ENCODE measurements at places on chromosomes 4 and X.

DNA sequence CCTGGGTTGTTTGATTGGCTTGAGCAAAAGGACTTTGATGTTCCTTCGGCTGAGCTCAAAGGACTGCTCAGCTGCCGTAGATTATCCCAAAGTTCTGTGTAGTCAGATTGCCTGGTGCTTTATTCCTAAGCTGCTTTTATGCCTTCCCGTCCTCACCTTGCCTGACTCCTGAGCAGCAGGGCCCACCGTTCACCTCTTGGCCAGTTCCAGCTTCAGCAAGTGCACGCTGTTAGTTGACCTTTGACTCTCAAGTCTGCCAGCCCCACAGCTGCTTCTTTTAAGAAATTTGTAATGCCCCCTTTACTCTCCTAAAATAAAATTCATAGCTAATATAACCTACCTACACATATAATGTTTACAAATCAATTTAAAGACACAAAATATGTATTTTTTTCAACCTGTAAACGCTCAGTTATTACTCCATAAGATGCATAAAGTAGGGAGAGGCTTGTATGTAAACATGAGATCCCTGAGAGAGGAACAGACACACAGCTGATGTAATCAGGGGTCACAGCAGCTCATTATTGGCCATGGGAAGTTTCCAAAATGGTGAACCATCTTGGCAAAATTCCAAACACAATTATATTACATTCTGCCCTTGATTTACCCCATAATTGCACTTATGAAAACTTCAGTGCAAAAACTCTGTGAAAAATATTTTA, 28.6 kb downstream of the UCHL1 start:
- no peak for DNase-seq

DNA sequence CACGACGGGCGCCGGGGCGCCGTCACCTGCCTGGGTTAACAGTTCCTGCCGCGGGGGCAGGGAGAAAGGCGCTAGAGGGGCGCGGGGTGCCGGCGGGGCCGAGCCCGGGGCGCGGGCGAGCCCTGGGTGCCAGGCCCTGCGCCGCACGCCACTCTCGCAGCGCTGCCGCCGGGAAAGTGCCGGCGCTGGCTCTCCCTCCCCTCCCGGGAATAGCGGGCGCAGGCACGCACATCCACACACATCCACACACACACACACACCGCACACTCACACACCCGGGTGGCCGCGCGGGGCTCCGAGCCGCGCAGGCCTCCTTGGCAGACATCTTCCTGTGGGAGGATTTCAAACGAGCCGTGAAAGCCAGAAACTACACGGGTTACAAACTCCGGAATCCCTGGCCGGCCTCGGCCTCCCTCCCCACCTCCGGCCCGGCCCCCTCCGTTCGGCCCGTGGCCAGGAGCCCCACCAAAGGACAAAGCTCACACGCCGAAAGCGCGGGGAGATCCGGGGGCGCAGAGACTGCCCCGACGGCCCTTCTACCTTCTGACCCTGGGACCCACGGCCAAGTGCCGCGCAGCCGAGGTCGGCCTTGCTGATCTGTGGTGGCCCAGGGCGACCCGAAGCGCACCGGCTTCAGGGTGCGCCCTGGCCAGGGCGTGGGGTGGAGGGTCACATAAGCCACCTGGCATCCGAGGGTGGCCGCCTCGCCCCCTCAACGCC, 92.3 kb downstream of the BCOR start:
- DNase-seq, result no peak

- no peak for DNase-seq
Measured at GRCh38 chr4:5809216-5809776, 83.6 kb downstream of the CRMP1 start.

GRCh38 chr4:41122309-41122708, 92.0 kb downstream of the APBB2 start:
- no peak for DNase-seq

- peak; percentile 21 for DNase-seq
Measured at GRCh38 chrX:111914398-111915090, 38.6 kb downstream of the TRPC5OS start.
